ENCODE measurements at places on chromosomes 5 and 9. TPM values are rescaled to one million over a fixed set of nuclear protein-coding genes. Genes with fewer than 3 reads are reported as not detected.

- DNase-seq, result no peak
These were observed 128.7 kb downstream of the PAX5 start for GRCh38 chr9:36905101-36906066.

- DNase-seq, result peak; percentile 74
These were observed 34.7 kb downstream of the SHOC1 start for GRCh38 chr9:111759762-111760639.

DNA sequence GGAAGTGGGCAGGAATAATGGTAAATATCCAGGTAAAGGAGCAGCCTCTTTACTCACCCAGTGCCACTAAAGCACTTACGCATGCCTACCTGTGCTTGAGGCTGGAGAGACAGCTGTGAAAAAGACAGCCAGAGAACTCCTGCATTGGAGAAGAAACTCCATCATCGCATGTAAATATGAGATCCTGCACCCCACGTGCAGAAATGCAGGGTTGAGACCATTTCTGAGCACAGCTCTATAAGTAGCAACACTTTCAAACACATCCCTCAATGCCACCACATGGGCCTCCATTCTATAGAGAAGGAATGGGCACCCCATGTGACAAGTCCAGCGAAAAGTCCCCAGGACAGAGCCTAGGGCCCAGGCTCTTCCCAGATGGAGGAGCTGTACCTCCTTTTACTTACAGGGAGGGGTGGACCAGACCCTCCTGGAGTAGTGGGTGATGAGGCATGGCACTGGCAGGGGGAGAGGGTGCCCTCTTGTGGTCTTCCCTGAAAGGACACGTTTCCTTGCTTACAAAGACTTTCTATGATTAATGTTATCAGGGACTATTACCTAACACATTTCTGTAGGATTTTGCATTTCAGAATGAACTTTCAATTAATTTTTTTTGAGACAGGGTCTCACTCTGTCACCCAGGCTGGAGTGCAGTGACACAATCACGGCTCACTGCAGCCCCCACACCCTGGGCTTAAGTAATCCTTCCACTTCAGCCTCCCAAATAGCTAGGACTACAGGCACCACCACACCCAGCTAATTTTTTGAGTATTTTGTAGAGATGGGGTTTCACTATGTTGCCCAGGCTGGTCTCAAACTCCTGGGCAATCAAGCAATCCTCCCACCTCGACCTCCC lies 55.3 kb upstream of the IL17B start:
- DNase-seq, result peak; percentile 76

- DNase-seq, result peak; percentile 45
These were observed 112.5 kb downstream of the UHRF2 start for GRCh38 chr9:6525326-6526045.

Gene FCN2
- polyA plus RNA-seq, result not detected

Gene RANBP3L
- polyA plus RNA-seq, result not detected

Measured in AG04450 (cell line).